Activated T-cell treated with anti-CD3 and anti-CD28 coated beads, Interleukin-2, amount 50 U/mL, for 72 hours (primary cell): ENCODE measurements at places on chromosomes 4 and X.

DNA sequence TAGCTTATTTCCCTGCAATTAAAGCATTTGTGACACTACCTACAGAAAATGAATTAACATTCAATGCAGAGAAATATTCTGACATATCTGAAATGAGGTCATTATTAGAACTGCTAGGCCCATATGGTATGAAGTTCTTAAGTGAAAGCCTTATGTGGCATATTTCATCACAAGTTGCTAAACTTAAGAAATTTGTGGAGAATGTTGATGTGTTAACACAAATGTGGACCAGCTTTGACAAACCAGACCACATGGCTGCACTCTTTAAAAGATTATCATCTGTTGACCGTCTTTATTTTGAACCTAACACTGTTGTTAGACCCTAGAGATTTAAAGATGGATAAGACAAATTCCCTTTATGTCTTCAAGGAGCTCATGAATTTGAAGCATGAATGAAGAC is 1024.1 kb downstream of the RPA4 start:
- DNase-seq, result no peak

GRCh38 chrX:3442691-3443090 is 96.2 kb upstream of the MXRA5 start:
- no peak for DNase-seq

GRCh38 chr4:41413670-41414411 is 124.1 kb upstream of the LIMCH1 start:
- DNase-seq, result no peak

- DNase-seq, result no peak
These were observed 121.9 kb upstream of the ANK2 start for GRCh38 chr4:112927544-112927943.

GRCh38 chr4:37799941-37800554 is 26.4 kb upstream of the PGM2 start:
- DNase-seq, result no peak

DNA sequence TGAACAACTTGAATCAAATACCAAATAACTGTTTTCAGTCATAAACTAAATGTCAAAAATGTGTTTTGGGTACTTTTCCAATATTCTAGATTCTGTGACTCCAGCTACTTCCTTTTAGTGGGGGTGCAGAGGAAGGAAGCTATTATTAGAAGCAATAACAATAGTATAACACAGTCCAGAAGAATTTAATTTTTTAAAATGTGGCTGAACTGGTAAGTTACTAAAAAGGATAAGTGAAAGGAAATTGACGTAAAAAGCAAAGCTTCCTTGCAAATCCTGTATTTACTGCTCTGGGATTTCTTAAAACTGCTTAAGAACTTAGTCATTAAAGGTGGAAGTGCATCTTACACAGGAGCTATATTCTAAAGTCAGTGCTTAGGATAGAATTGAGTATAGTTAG is 53.2 kb downstream of the MOSPD2 start:
- DNase-seq, result no peak

GRCh38 chrX:72387247-72387646 is 81.5 kb upstream of the CITED1 start:
- no peak for DNase-seq
